ENCODE measurements at places on chromosomes 16 and 17.

DNA sequence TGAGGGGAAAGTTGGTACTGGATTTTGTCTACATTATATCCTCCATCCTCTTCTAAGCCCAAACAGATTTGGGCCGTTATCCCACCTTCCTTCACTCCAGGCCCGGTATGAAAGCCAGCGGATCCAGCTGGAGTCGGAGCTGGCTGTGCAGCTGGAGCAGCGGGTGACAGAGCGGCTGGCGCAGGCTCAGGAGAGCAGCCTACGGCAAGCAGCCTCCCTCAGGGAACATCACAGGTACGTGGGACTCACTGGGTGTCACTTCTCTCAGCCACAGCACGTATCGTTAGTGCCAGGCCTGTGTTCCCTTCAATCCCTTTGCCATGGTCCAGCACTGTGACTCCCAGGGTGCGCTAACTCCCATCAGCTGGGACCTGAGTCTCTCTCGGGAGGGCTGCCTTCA is 11.3 kb downstream of the CNTROB start:
- no peak for DNase-seq

DNA sequence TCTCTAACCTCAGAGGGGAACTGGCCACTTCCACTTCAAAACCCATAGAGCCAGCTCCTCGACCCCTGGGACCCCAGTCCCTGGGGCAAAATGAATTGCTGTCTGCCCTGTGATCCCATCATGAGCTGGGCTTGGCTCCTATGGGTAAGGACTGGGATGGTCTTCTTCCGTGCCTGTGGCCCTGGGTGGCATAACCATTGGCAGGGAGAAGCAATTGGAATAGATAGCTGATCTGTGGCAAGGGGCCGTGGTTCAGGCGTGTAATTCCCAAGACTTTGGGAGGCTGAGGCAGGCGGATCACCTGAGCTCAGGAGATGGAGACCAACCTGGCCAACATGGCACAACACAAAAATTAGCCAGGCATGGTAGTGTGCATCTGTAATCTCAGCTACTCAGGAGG is 4.3 kb downstream of the SULT1A2 start:
- no peak for DNase-seq

GRCh38 chr16:4790871-4791270 is 2.7 kb upstream of the SEPTIN12 start:
- DNase-seq = no peak

DNA sequence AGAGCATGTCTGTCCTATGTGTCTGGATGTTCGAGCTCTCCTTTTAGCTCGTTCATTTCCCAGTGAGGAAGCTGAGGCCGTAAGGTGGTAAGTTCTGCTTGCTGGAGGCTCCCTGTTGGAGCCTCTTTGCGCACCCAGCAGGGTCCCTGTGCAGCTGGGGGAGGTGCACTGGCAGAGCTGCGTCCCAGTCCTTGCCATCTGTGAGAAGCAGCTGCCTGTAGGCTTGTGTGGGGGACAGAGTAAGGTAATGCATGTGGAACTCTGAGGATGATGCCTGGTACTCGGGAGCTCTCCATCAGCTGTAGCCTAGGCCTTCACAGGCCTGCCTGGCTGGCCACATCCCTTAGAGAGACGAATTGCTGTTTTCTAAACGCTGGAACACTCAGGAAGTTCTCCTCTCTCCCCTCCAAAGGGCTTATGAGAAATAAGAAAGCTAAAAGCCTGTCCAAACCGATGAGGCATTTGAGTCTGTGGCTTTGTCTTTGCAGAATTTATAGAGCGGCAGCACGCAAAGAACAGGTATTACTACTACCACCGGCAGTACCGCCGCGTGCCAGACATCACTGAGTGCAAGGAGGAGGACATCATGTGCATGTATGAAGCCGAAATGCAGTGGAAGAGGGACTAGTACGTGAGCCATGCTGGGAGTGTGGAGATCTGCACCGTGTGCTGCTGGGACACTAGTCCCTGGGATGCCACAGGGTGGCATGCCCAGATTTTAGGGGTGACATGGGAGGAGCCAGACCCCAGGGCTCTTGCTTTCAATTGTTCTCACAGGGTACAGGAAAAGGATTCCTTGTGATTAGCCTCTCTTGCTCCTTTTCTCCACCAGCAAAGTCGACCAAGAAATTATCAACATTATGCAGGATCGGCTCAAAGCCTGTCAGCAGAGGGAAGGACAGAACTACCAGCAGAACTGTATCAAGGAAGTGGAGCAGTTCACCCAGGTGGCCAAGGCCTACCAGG is 1.6 kb downstream of the NDUFB10 start:
- DNase-seq = peak; percentile 59

Measured in activated CD4-positive, alpha-beta T cell treated with anti-CD3 and anti-CD28 coated beads, Interleukin-2, amount 50 U/mL, for 24 hours (primary cell).